SHP77 treated with DMSO at 0.1 percent for 48 hours (cell line): ENCODE measurements at places on chromosomes 4 and X.

DNA sequence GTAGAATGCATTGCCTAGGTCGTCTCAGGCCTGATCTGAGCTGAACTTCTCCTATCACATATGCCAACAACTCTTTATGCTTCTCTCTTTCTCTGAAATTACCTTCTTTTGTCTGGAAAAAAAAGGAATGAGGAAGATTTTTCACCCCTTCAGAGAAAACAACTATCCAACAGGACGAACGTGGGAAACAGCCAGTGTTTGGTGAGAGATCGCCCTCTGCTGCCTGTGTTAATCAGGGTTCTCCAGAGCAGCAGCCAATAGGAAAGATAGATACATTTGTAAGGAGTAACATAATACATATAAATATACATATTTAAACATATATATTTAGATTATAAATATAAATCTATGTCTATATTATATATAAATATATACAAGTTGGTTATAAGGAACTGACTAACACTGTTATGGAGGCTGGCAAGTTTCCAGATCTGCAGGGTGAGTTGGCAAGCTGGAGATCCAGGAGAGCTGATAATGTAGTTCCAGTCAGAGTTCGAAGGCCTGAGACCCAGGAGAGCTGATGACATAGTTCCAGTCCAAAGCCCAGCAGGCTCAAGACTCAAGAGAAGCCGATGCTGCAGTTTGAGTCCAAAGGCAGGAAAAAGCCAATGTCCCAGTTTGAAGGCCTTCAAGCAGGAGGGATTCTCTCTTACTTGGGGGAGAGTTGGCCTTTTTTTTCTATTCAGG, 13.3 kb downstream of the CETN2 start:
- DNase-seq, result no peak

GRCh38 chrX:110003167-110004156, 548 bp downstream of the TMEM164 start:
- no peak for DNase-seq

DNA sequence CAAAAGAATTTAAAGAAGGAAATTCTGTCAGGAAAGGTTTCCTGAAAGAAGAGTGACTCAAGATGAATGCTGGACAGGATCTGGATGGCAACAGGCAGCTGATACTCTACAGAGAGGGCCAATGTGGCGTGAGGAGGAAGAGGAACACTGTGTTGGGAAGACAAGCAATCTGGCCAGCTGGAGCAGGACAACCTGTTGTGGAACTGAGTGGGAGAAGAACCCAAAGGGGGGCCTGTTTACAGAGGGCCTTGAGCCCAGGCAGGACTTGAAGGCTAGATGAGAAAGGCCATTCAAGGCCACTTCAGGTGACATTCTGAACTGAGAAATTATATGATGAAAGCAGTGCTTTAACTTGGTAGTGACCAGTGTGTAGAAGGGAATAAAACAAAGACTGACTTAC, 8.5 kb downstream of the OTUD4 start:
- DNase-seq, result no peak

DNA sequence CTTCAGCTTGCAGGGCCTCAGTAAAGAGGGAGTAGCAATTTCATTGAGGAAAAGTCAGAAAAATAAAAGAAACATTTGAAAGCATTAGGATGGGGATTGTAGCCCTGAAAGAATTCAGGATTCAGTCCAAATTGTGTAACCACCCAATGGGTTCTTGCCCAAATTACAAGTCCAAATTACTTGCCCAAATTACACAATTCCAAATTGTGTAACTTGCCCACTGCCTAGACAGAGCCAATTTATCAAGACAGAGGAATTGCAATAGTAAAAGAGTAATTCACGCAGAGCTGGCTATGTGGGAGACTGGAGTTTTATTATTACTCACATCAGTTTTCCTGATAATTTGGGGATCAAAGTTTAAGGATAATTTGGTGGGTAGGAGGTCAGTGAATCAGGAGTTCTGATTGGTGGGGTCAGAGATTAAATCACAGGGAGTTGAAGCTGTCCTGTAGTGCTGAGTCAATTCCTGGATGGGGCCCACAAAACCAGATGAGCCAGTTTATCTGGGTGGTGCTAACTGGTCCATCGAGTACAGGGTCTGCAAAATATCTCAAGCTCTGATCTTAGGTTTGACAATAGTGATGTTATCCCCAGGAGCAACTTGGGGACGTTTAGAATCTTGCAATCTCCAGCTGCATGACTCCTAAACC, 18.1 kb upstream of the PAGE5 start:
- no peak for DNase-seq

DNA sequence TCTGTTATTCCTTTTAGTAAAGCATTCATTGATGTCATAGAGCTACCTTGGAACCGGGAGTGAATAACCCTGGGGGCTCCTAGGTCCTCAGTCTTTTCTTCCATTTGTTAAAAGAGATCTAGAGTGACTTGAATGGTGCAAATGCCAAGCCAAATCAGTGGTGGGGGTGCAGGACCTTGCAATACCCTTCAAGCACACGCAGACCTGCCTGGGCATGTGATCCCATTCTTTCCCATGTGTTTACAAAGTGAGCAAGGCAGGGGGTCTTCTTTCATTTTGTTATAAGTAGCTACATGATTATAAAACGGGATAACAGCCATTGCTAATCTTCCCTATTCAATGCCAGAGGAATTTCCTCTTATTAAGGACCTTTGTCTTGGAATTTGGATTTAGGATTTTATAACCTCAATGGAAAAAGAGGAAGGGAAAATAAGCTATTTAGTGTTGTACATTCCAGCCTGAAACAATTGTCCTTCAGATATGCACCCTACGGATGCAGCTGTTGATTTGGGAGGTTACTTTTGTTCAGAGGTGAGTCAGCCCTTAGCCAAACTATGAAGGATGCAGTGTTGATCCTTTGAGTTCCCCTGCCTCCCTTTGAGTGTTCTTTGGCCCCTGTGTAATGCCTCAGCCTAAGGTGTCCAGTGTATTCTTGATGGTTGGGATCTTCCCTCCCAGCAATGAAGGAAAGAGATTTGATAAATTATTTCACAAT, 623.8 kb upstream of the HTR2C start:
- no peak for DNase-seq

DNA sequence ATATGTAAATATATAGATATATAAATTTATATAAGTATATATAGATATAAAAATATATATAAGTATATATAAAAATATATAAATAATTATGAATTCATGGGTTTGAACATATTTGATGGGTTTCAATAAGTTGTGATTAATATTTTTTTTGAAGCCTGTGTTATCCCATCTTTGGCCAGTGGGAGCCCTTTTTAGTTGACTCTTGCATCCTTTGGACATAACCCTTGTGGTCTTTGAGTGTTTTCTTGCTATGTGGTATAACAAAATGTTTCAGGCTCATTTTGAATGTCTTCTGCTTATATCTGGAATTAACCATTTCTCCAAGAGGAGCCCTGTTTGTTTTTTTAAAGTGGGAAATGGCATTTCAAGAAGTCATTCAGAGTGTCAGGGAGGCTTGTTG, 15.2 kb downstream of the SNX25 start:
- no peak for DNase-seq

DNA sequence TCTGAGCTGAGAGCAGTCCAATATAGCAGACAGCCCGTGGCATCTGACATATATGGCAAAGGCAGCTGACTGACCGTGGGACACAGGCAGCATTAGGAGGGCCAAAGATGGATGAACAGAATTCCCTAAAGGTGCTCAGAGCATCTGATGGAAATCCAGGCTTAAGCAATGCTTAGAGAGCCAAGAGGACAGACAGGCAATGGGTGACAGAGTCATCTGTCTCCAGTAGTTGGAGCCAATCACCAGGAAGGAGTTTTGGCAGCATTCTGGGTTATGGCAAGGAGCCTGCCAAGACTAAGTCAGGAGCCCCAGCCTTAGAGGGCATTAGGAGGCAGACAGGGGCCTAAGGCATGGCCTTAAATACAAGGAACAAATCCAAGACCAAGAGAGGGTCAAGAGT, 153.3 kb upstream of the USP9X start:
- DNase-seq, result no peak

DNA sequence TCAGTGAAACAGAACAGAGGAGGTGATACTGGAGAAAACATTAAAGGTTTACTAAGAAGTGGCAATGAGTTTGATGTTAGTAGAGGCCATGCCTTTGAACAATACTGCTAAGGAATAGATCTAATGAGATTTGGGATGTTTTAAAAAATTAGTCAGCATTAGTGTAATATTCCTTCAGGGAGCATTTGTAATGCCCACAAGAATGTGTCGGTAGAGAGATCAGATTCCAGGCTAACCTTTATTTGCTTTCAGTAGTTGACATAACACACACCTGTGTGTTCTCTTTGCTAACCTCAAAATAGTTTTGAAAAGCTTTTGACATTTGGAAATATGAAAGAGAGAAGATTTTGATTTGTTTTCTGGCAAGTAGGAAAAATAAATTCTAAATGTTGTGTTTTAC, 328.8 kb downstream of the BMPR1B start:
- no peak for DNase-seq

DNA sequence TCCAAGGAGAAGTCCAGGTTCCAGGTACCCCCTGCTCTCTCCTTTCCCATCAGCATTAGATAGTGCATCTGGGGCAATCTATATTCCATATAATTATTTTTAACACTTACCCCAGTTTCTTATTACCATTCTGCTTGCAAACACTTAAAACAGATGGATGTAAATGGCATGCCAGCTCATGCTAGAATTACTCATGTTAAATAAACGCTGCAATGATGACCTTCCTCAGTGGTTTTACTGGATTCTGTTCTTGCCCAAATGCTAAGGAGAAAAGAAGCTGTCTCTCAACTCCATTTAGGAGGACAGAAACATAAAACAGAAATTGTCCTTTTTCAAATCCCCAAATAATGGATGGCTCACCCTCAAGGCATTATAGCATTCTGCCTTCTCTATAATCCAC, 161.1 kb downstream of the NLGN4X start:
- no peak for DNase-seq

- DNase-seq, result no peak
These were observed 30.8 kb downstream of the NDST4 start for GRCh38 chr4:115082633-115083032.

GRCh38 chr4:147605499-147605898, 11.7 kb upstream of the TMEM184C start:
- no peak for DNase-seq

GRCh38 chr4:150896497-150896896, 118.6 kb downstream of the LRBA start:
- no peak for DNase-seq
